GM12878 (cell line): ENCODE measurements at places on chromosomes 11 and 22.

DNA sequence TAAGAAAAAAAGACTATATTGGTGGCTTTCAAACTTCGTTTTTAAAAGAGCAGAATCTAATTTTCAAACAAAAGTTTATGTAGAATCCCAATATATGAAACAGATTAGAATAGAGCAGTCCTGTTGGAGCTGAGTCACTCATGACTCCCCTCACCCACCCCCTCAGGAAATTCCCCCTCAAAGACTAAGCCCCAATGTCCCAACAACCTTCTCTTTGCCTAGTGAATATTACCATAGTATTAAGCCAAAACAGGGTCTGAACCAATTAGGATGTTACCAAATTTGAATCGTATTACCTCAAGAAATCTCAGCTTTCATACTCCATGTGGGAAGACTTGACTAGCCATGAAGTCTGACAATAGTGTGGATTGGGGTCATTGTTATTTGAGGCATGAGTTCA is 7.8 kb upstream of the PIWIL4 start:
- no peak overlapping the region for H3K4me3 ChIP-seq
- no peak overlapping the region for H3K27ac ChIP-seq
- no peaks in the 10 kb centered on the region for H3K4me1 ChIP-seq
- DNase-seq, result no peak
- no peaks in the 10 kb centered on the region for H3K27me3 ChIP-seq

DNA sequence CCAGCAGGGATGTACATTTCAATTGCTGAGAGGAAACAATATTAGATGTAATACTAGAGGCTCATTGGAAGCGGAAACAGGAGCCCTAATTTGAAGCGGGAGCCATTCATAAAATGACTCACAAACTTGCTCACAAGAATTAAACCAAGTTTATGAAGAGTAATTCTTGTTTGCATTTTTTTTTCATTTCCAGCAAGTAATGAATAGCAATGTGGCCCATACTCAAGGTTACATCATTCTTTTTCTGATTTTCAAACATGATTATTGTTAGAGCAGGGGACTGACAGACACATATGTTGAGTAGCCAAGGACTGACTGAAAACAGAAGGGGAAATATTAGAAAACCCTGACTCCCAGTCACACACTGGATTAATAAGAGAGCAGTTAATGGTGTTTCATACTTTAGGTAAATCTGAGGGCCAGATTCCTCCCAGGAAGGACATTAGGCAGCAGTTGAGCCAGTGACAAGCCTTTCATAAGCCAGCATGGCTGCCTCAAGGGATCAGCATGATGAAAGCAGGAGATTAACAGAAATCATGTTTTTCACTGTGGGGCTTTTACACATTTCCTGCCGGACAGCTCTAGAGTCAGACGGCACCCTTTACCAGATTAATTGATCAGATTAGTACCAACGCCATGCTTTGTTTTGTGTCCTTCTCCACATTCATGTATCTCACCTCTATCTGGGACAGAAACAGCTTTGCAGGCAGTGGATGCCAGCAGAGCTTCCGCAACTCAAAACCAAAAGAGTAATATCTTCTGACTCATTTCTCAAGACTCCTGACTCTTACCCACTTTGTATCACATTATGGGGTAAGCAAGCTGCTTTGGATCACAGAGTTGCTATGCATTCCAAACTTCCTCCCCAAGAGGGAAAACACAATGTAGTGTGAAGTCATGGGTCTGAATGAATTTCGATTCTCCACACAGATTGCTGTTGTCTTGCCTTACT is 831.6 kb downstream of the KCNA4 start:
- H3K36me3 ChIP-seq, result no peaks in the 10 kb centered on the region
- DNase-seq, result no peak
- H3K27ac ChIP-seq, result no peak overlapping the region
- no peak overlapping the region for H3K4me3 ChIP-seq
- H3K27me3 ChIP-seq, result no peaks in the 10 kb centered on the region

GRCh38 chr11:33801821-33802193 is 27.5 kb upstream of the FBXO3 start:
- H3K27me3 ChIP-seq, result peaks cover 6% of the 10 kb centered on the region
- no peaks in the 10 kb centered on the region for H3K4me1 ChIP-seq
- DNase-seq, result peak; percentile 5
- no peaks in the 10 kb centered on the region for H3K36me3 ChIP-seq
- no peak overlapping the region for H3K27ac ChIP-seq

- no peak overlapping the region for H3K27ac ChIP-seq
- no peaks in the 10 kb centered on the region for H3K27me3 ChIP-seq
- H3K36me3 ChIP-seq, result no peaks in the 10 kb centered on the region
- peaks cover 28% of the 10 kb centered on the region for H3K4me1 ChIP-seq
- no peak overlapping the region for H3K4me3 ChIP-seq
These were observed 65.5 kb upstream of the IGLL5 start for GRCh38 chr22:22822106-22822505.

DNA sequence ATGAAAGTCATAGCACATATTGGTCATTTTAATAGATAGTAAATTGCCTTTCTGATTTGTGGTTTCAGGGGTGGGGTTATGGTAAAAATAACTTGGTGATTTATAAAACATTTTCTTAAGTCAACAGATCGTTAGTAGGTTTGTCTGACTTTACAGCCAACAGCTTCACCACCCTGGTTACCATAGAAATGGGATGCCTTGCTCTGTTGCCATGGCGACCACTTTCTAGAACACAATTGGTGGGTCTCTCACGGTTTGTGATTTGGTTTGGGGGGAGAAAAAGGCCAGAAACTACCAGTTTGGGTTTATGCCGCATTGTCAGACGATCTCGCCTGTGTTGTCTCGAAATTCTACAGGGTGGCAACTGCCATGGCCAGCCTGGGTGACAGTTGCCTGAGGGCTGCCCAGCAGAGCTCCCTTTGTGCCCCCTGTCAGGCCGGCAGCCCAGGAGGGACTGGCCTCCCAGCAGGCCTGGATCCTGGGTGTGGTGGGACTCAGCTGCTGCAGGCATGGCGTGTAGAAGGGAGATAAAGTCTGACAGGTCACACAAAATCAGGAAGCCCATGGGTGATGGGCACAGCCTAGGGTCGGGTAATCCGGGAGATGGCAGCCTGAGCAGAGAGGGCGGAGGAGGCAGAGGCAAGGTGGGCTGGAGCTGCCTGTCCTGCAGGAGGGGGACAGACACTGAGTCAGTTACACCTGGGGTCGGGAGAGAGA is 30.9 kb downstream of the KCNC1 start:
- H3K27me3 ChIP-seq, result no peaks in the 10 kb centered on the region
- no peaks in the 10 kb centered on the region for H3K36me3 ChIP-seq
- H3K4me3 ChIP-seq, result no peak overlapping the region
- no peak overlapping the region for H3K27ac ChIP-seq
- no peaks in the 10 kb centered on the region for H3K4me1 ChIP-seq

DNA sequence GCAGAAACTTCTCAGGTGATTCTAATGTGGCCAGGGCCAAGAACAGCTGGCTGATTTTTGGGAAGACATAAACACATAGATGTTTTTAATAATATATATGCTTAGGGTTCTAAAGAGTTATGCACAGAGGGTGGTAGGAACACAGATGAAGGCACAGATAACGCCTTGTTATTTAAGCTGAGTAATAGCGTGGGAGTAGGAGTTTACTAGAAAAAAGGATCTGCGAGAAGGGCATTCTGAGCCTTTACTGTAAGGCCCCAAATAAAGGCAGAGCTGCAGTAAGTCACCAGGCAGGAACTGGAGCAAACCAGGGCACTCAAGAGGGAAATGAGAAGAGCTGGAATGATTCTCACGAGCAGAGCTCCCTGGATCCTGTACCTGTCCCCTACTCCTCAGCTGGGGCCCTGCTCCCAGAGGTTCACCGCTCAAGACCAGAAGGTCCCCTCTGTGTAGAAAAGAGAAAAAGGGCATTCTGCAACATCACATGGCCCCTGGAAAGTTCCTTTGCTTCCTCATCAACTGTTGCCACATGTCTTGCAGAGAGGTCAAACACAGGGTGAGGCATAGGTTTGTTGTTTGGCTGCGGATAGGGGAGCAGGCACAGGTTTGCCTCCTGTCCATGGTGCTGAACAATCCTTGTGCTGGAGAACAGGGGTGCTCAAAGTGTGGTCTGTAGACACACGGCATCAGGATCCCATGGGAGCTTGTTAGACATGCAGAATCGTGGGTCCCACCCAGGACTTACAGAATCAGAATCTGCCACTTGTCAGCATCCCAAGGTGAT is 125.7 kb downstream of the TENM4 start:
- no peaks in the 10 kb centered on the region for H3K36me3 ChIP-seq
- no peak overlapping the region for H3K4me3 ChIP-seq
- no peaks in the 10 kb centered on the region for H3K4me1 ChIP-seq
- no peak for DNase-seq
- H3K27me3 ChIP-seq, result no peaks in the 10 kb centered on the region; the same call in 1 of the 2 replicates

- no peaks in the 10 kb centered on the region for H3K4me1 ChIP-seq
- no peak for DNase-seq
- no peak overlapping the region for H3K27ac ChIP-seq
- H3K36me3 ChIP-seq, result peaks cover 2% of the 10 kb centered on the region
- peak overlapping the region; percentile 49; the same call in 1 of the 2 replicates for H3K4me3 ChIP-seq
These were observed 6.4 kb downstream of the BIRC3 start for GRCh38 chr11:102323542-102324251.

DNA sequence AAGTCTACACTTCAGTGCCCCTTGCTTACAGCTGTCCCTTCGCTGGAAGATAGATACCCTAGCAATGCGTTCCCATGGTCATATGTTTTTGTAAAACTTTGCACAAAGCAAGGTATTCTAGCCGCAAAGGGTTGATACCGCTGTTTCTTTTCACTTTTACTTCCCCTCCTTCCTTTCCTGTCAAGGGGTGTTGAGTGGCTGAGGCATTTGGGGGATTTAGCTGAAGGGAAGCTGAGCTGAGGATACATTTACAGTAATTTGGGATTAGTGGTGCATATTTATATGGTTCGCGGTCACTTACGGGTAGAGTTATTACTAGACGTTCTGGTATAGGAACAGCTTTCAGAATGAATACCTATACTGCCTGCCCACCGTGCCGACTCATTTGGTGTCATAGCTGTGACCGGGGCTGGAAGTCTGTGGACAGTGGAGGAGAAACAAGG is 86.9 kb upstream of the WNT11 start:
- H3K36me3 ChIP-seq, result no peaks in the 10 kb centered on the region
- peaks cover 31% of the 10 kb centered on the region for H3K4me1 ChIP-seq
- peak overlapping the region; percentile 38; the same call in 1 of the 2 replicates for H3K4me3 ChIP-seq
- H3K27ac ChIP-seq, result no peak overlapping the region
- H3K27me3 ChIP-seq, result no peaks in the 10 kb centered on the region

DNA sequence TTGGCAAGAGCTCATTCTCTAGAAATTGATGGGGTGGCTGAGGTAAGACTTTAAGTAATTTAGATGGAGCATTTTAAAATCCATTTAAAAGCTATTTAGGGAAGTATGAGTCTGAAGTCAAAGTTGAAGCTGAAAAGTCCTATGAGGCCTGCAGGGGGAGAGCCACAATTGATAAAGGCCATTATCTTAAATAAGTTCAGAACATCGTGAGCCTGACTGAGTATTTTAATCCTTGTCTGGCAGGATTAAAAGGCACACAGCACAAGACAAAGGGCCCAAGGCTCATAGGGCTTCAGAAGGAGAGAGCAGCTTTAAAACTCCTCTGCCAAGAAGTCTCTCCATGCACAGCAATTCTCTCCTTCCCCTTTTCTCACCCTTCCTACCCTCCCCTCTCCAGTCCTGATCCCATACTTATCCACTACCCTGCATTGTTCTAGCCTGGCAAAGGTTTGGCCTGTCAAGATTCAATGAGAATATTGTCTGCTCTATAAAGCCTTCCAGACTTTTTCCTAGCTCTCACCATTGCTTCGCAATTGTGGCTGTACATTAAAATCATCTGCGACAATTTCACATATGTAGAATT is 1312.9 kb downstream of the FAM181B start:
- H3K27me3 ChIP-seq, result no peaks in the 10 kb centered on the region
- no peaks in the 10 kb centered on the region for H3K36me3 ChIP-seq
- H3K4me3 ChIP-seq, result no peak overlapping the region
- DNase-seq, result no peak
- no peak overlapping the region for H3K27ac ChIP-seq
- no peaks in the 10 kb centered on the region for H3K4me1 ChIP-seq

DNA sequence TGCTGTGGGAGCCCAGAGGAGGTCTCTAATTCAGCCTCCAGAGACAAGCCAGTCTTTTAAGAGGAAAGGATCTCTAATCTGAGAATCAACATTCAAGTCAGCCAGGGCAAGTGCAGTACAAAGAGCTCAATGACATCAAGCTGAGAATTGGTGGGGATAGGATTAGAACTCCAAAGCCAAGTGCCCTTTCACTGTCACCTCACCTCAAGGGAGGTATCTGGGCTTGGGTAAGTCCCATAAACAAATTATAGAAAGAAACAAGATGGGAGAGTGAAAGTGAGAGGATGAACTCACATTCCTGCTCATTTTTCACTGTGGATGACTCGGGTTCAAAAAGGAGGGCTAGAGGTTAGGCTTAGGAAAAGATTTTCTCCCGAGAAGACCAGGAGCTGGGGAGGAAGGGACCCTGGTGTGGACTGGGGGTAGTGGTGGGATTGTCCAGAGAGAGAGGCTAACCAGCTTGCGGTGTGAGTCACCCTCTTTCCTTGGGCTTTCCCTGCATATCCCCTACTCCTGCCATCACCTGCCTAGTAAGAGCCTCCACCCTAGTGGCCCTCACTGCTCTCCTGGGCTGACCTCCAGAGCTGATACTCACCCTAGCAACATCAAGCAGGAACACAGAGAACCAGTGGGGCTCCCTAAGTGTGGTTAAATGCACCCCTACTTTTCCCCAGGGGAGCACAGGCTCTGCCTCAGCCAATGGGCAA is 70.4 kb downstream of the RRM1 start:
- H3K4me1 ChIP-seq, result no peaks in the 10 kb centered on the region
- no peaks in the 10 kb centered on the region for H3K27me3 ChIP-seq
- no peak overlapping the region for H3K27ac ChIP-seq

DNA sequence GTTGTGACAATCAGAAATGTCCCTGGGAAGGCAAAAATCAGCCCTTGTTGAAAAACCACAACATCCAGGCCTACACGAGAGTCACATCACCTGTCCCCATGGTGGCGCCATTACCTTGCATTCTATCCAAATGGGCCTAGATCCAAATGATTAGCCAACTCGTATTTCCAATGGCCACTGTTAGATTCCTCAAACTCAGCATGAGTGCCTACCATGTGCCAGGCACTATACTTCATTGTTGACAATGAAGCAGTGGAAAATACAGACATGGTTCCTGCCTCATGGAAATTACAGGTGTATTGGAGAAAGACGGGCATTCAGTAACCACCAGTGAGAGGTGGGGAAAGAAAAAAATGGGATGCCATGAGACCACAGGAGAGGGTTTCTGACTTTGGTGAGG is 29.8 kb upstream of the CREB3L1 start:
- H3K4me1 ChIP-seq, result peaks cover 17% of the 10 kb centered on the region
- H3K27ac ChIP-seq, result no peak overlapping the region
- no peaks in the 10 kb centered on the region for H3K36me3 ChIP-seq
- no peaks in the 10 kb centered on the region for H3K27me3 ChIP-seq
- no peak overlapping the region for H3K4me3 ChIP-seq
- DNase-seq, result no peak

- no peak overlapping the region for H3K4me3 ChIP-seq
- H3K27ac ChIP-seq, result no peak overlapping the region
- H3K27me3 ChIP-seq, result no peaks in the 10 kb centered on the region
- H3K4me1 ChIP-seq, result no peaks in the 10 kb centered on the region
These were observed 153.9 kb upstream of the ZC3H12C start for GRCh38 chr11:109939166-109939810.
